ENCODE measurements at places on chromosomes 3 and 15. TPM values are rescaled to one million over a fixed set of nuclear protein-coding genes. Genes with fewer than 3 reads are reported as not detected.

The MYO5C gene
- 9.2 TPM for total RNA-seq

The ACKR2 gene
- total RNA-seq: 2.1 TPM

The NTRK3 gene
- total RNA-seq: 5.5 TPM

The OSBPL10 gene
- total RNA-seq: 4.9 TPM

The HES1 gene
- total RNA-seq: 32.2 TPM

The SLC15A2 gene
- total RNA-seq: 8.2 TPM

The SPATA12 gene
- total RNA-seq: not detected

The CFAP91 gene
- 1.6 TPM for total RNA-seq

The SLC6A1 gene
- 2.6 TPM for total RNA-seq

The SMCO1 gene
- 41.1 TPM for total RNA-seq

The CDHR4 gene
- total RNA-seq: not detected

The FAM131A gene
- 30.2 TPM for total RNA-seq

The TEX55 gene
- total RNA-seq: not detected

The ALDH1A3 gene
- 10.3 TPM for total RNA-seq

The BSN gene
- 0.25 TPM for total RNA-seq

The IL17RB gene
- total RNA-seq: 2.4 TPM

The CIAO2A gene
- 51.5 TPM for total RNA-seq

The MCF2L2 gene
- not detected for total RNA-seq

All from right cardiac atrium (tissue), 5 donors.